ENCODE measurements at places on chromosomes 12 and 14.

- DNase-seq, result no peak
These were observed 3.0 kb upstream of the BLOC1S1 start for GRCh38 chr12:55712700-55713415.

- DNase-seq, result no peak
These were observed 289.5 kb upstream of the FAR2 start for GRCh38 chr12:28859551-28859950.

DNA sequence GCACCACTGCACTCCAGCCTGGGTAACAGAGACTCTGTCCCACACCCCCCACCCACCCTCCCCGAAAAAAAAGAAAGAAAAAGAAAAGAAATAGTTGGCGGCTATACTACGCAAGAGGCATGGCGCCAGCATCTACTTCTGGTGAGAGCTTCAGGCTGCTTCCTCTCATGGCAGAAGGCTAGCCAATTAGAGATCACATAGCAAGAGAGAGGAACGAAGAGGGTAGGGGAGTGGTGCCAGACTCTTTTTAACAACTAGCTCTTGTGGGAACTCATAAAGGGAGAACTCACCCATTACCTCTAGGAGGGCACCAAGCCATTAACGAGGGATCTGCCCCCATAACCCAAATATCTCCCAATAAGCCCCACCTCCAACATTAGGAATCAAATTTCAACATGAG lies 6.2 kb downstream of the DENND5B start:
- DNase-seq, result no peak

GRCh38 chr12:10959804-10960203 lies 20.7 kb upstream of the TAS2R14 start:
- DNase-seq, result no peak

GRCh38 chr12:56980268-56980667 lies 22.9 kb upstream of the RDH16 start:
- DNase-seq, result no peak

GRCh38 chr12:115079760-115080159 lies 395.8 kb upstream of the TBX3 start:
- no peak for DNase-seq

DNA sequence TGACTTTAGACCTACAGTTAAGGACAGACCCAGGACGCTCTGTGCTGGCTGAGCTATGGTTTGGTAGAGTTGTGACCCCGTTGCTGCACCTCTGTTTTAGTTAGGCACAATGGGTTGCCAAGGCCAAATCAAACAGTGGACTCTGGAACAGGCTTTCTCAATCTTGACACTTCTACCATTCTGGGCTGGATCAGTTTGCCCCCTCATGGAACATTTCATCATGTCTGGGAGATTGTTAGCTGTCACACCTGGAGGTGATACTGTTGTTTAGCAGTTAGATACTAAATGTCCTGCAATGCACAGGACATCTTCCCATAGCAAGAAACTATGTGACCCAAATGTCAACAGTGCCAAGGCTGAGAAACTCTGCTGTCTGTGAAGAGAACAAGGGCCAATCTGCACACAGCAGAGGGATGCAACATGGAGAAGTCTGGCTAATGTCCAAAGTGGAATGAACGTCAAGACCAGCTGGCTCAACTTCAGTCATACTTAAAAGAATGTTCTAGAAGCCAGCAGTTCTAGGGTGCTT lies 65.6 kb upstream of the DICER1 start:
- DNase-seq, result no peak

- peak; percentile 79 for DNase-seq
These were observed at the start of gene LIN7A for GRCh38 chr12:80937391-80938238. LIN7A (minus strand) TSS chr12:80937934; CDS start chr12:80937722, 212 bp downstream.

Data from Right ventricle myocardium inferior (tissue), 1 donor.